ENCODE measurements at places on chromosomes 12 and 14.

GRCh38 chr14:96160076-96160912, 44.3 kb upstream of the BDKRB2 start:
- no peak for DNase-seq

- DNase-seq, result no peak
These were observed 177.1 kb downstream of the BCL11B start for GRCh38 chr14:99094901-99095300.

GRCh38 chr14:64417055-64417770, 29.1 kb downstream of the MTHFD1 start:
- DNase-seq, result no peak

GRCh38 chr12:131642771-131643170, 68.1 kb upstream of the SFSWAP start:
- no peak for DNase-seq

DNA sequence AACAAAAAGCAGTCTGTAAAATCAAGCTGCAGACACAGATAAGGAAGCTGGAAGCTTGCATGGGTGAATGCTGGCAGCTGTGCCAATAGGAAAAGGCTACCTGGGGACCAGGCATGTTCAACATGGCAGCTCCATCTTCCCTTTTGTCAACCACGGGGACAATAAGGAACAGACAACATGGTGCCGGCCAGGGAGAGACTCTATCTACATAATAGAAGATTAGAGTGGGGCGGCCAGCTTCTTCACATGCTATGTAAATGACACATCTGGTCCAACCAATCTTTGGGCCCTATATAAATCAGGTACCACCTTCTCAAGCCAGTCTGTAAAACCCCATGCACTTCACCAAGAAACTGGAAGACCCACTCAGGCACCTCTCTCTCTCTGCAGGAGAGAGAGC, 157.6 kb downstream of the SUDS3 start:
- no peak for DNase-seq

DNA sequence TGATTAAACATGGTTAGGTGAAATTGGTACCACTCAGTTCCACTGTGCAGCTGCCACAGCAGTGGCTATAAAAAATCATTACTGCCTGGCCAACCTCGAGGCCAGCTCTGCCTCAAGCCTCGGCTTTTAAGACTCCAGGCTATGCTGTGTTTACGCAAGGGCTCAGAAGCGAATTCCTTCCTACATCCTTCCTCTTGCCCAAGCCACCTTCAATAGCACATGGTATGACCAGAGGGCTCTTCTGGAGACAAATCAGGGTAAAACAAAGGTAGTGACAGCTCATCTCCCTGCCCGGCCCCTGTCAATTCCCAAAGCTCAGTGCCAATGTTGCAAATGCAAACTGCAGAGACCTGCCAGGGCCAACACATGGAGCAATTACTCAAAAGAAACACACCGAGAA, 31.9 kb downstream of the NUAK1 start:
- DNase-seq, result peak; percentile 51

GRCh38 chr12:15862840-15863239, 19.3 kb upstream of the STRAP start:
- DNase-seq, result no peak

DNA sequence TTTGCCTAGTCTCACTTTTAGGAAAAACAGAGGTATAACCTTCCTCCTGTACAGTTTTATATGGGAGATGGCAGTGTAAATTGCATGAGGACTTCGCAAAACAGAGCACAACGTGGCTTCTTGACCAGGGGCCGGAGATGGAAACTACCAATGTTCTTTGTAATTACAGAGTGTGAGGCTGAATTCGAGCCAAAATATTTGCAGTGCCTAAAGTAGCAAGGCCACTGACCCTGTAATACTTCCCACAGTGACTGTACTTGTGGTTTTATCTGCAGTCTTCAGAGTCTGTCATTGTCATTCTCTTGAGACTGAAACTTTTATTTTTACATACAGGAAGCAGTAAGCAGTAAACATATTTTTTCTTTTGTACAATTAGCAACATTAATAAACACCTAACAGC, 98.9 kb downstream of the RERG start:
- peak; percentile 17 for DNase-seq

DNA sequence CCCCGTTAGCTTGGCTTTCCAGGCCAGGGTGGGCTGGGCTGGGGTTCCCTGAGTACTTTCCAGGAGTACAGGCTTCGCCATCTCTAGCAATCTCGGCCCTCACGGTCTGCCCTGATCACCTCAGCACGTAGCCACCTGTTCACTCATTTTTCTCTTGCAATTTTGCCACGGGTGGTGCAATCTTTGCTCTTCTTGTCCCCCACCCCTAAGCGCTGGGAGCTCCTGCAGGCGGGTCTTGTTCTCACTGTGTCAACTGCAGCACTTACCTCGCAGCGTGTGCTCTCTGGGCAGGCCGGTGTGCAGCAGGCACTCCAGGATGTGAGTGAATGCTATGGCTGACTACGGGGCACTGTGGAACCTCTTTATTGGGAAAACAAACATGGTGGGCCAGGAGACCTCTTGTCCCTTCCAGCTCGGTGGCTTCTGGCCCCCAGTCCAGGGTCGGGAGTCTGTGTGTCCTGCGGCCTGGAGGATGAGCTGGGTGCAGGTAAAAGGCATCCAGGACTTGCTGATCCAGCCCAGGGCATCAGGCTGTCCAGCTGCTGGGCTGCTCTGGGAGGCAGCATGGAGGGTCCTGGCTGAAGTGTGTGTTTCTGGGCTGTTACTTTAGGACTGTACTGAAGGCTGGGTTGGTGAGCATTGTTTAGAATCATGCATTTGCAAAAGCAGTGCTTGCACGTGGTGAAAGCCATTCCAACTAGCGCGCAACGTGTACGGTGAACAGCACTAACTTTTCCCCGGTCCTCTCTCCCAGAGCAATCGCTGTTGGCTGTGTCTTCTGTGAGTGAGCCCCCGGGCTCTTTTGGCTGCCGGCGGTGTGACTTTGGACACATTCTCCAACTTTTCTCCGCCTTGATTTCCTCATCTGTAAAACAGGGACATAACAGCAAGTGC, 1.5 kb upstream of the ULK1 start:
- no peak for DNase-seq

- peak; percentile 4 for DNase-seq
These were observed 21.6 kb downstream of the TMTC2 start for GRCh38 chr12:82708061-82708879.

- DNase-seq, result no peak
These were observed 355.6 kb downstream of the DAD1 start for GRCh38 chr14:22233377-22233776.

DNA sequence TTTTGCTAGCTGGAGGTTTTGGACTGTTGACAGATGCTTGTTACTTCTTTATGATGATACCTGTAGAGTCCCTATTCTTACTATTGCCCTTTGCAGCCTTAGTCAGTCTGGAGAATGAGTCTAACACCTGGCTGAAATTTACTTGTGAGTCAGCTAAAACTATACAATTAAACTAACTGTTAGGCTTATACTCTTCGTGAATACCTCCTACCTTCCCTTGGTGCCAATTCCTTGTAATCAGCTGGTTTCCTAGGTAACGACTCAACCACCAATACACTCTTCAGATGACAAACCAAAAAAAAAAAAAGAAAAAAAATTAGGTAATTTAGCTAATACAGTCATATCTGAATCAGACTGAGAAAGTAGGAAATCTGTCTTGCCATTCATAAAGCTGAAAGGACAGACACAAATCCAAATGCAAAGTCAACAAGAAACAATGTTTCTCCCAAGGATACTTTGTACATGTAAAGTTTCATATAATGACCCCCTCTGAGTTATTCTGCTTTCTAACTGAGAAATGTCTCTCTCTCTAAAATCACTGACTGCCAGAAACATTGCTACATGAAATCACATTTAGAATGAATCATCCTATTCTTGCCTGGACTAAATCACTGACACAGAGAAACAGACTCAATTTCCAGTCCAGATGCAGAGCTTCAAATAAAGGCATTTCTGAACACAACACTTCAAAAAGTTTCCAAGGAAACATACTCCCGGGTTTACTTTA, 56.5 kb upstream of the CDKL1 start:
- peak; percentile 59 for DNase-seq

- DNase-seq, result peak; percentile 46
These were observed 17.7 kb upstream of the PGF start for GRCh38 chr14:74973003-74973653.

- no peak for DNase-seq
These were observed 377.9 kb upstream of the KITLG start for GRCh38 chr12:88958153-88958552.

GRCh38 chr14:45089813-45090212, 5.9 kb downstream of the PRPF39 start:
- DNase-seq, result no peak

GRCh38 chr12:6542209-6543009, 8.1 kb downstream of the GAPDH start:
- DNase-seq, result no peak

DNA sequence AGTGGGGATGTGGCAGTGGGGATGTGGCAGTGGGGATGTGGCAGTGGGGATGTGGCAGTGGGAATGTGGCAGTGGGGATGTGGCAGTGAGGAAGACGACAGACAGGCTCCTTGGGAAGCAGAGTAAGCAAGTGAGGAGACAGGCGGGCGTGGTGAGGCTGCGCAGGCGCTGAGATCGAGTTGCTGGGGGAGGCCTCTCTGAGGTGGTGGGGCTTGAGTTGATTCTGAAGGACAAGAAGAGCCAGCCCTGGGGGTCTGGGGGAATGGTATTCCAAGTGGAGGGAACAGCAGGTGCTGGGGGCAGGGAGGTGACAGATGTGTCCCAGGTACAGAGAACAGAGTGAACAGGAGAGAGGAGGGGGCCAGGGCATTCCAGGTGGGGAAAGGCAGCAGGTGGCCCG, 33.8 kb upstream of the TSPAN9 start:
- DNase-seq, result no peak

- DNase-seq, result no peak
These were observed 133.2 kb downstream of the SCARB1 start for GRCh38 chr12:124730455-124730932.

- DNase-seq, result no peak
These were observed 28.2 kb downstream of the CACNA2D4 start for GRCh38 chr12:1890119-1890703.

DNA sequence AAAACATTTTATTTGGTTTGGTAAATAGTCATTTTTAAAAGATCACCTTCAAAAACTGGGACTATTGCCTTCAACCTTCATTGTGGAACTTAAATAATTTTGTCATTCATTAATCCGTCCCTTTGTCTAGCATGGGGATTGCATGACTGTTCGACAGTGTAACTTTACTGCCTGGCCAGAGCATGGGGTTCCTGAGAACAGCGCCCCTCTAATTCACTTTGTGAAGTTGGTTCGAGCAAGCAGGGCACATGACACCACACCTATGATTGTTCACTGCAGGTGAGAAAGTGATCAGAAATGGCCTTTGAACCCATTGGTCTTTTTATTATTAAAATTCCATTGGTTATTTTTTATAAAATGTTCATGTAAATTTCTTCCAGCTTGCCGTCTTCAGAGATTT, 37.2 kb upstream of the MYF6 start:
- no peak for DNase-seq

- DNase-seq, result peak; percentile 49
These were observed 1.3 kb upstream of the SLC41A2 start for GRCh38 chr12:104959335-104959841.

GRCh38 chr12:119154435-119154818, 24.3 kb upstream of the HSPB8 start:
- DNase-seq, result no peak

DNA sequence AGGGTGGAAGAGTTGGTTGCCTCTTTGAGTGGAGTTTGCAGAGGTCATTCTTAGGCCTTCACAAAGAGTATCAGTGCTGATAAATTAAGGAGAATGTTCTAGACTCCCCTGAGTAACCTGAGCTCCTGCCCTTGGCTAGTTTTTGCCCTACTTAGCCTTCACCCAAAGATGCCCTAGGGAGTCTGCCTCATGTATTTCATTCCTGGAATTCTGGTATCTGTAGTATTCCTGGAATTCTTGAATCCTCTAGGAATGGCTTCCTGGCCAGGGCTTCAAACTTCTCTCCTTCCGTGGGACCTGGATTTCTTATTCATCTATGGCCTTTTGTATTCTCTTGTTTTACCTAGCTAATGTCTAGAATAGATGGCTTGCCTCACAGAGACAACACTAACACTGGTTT, 701.1 kb downstream of the NOVA1 start:
- DNase-seq, result no peak

DNA sequence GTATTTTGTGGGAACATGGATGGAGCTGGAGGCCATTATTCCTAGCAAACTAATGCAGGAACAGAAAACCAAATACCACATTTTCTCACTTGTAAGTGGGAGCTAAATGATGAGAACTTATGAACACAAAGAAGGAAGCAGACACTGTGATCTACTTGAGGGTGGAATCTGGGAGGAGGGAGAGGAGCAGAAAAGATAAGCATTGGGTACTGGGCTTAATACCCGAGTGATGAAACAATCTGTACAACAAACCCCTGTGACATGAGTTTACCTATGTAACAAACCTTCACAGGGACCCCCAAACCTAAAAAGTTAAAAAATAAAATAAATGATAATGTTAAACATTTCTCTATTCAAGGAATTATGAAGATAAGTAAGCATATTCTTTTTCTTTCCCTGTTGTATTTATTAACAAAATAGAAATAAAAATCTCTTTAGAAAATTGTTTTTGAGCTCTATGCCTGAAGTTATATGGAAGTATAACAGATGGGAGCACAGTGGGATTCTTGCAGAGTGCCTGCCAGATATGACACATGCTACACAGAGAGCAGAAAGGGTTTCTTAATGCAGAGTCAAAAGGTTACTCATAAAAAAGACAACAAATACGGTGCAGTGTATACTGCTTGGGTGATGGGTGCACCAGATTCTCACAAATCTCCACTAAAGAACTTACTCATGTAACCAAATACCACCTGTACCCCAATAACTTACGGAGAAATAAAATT, 52.0 kb upstream of the SYNE2 start:
- DNase-seq, result no peak

DNA sequence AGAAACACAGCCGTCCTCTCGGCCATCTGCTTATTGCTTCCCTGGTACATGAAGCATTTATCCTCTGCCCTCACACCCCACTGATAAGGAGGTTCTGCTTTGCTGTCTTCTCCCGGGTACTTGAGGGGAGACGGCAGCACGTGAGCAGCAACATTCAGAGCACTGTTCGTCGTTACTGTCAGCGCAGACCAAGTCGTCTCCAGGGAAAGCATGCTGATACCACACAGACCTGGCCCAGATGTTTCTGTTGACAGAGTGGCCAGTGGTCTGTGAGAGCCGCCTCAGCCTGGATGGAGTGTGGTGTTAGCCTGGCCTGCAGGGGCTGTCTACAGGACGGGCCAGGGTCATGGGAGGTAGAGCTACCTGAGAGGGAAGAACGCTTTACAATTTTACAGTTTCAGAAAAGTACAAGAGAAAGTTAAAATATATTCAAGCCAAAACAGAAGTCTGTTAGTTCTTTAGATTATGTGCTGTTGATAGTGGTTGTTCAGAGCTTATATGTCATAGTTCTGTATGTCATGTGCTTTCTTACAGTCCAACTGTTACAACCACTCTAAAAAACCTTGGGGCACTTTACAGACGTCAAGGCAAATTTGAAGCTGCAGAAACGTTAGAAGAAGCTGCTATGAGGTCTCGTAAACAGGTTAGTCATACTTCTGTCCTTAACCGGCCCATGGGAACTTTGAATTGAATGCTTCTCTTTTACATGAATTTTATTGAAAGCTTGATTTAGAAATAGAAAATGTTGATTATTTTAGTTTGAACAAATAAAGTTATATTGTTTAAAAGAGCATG, 38.2 kb downstream of the XRCC3 start:
- no peak for DNase-seq

- no peak for DNase-seq
These were observed 15.8 kb upstream of the BAZ1A start for GRCh38 chr14:34890937-34891336.
